Tibial nerve (tissue), 4 donors: ENCODE measurements at places on chromosomes 7 and 10.

DNA sequence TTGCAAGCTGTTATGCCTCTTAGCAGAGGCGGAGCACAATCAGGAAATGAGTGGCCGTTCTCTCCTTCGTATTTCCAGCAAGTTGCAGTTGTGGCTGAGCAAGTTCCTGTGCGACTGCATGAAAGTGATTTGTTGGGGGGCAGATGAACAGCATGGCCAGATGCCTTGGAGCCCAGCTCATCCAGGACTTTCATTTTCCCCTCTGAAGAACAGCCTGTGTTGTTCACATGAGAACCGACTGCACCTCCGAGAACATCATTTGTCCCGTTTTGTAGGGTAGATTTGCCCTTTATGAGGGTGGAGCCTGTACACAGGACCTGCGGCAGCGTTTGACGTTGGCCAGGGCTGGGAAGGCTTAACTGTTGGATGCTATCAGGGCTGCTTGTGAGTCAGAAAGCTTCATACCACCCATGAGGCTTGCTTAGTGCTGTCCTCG is 4.4 kb downstream of the BAG3 start:
- peak; percentile 28 for DNase-seq

DNA sequence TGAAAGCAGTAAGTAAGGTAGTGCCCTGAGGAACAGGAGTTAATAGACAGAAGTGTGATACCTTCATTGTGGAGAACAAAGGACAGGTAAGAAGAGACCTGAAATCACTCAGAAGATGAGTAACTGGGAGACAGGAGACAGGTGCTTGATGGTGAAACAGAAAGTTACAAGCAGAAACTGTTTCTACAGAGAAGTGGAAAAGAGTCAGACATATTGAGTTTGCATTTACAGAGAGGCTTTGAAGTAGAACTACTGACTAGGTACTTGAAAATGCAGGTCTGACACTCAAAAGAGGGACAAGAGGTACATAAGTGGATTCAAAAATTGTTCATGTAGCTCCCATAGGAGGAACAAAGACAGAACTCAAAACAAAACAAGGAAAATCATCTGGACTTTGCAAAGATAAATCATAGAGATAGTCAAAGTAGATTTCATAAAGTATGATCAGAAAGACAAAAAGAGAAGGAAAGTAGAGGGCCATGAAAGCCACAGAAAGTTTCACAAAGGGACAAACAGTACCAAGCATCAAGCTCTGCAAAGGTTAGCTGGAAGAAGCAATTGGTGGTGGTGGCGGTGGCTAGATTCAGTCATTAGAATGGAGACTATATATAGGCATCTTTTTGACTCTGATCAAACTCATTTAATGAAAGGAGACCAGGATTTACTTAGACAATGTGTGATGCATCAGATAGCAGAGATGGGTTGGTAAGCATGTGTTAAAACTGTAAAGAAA is 198.4 kb downstream of the PCLO start:
- no peak for DNase-seq

DNA sequence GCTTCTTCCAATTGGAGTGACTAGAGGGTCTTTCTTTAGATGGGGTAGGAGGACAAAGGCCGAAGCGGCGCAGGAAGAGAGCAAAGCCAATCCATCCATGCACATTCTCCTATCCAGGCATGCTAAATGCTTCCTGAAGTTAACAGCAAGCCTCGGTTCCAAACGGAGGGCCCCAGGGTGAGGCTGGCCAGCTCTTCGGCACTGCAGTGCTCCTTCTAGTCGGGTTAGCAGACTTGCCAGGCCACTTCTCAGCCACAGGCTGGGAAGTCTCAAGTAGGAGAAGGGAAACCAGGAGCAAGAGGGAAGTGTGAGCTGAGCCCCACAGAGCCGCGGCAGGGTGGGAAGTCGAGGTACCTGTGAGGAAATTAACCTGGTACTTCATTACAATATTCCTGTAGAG is 253.8 kb upstream of the INHBA start:
- DNase-seq: no peak

GRCh38 chr10:14118953-14119352 is 211.8 kb downstream of the FRMD4A start:
- DNase-seq: no peak

DNA sequence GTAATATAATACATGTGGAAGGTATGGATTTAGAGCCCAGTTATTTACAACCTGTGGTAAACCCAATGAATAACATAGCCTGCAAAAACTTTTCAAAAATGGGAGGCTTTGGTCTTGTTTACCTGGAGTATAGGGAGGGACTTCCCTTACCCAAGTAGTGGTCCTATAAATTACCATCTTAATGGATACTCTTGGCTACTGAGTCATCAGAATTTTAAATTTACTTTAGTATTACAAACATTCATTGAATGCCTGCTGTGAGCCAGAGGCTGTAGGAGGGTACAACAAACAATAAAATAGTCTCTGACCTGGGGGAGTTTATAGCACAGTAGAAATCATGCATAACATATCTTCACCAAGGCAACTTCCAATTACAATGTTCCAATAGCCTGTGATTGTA is 365.1 kb downstream of the BBS9 start:
- DNase-seq: no peak
